ENCODE measurements at places on chromosomes 1 and 21.

DNA sequence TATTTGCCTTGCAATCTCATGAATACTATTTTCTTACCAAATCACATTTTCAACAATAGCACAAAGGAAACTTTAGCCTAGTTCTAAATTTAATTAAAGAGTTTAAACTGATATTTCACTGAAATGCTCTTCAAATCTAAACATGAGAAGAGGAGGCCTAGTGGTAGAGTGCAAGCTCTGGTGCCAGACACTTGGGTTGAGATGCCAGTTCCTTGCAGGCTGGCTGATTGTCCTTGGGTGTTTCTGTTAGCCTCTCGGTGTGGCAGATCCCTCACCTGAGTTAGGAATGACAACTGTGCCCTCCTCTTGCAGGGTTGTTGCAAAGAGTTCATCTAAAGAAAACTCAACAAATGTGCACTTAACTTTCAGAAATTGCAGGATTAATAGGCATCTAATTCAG is 12.5 kb downstream of the ZBTB21 start:
- no peak for DNase-seq

- no peak for DNase-seq
These were observed 88.4 kb downstream of the SDCCAG8 start for GRCh38 chr1:243343970-243344937.

DNA sequence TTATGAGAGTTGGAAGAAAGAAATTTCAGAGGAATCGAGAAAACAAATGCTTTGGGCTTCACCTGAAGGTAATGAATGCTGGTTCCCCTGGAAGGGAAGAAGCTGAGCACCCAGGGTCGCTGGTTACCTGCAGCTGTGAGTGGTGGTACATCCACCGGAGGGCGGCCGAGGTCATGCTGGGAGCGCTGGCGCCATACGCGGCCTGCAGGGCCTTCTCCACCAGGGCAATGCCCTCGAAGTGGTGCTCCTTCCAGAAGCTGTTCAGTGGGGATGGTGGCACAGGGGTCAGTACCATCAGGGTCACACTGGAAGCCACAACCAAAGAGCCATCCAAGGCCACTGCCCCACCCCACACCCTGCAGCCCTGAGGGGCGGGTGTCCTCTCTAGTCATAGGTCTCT is 16.8 kb downstream of the MRTO4 start:
- DNase-seq = no peak

DNA sequence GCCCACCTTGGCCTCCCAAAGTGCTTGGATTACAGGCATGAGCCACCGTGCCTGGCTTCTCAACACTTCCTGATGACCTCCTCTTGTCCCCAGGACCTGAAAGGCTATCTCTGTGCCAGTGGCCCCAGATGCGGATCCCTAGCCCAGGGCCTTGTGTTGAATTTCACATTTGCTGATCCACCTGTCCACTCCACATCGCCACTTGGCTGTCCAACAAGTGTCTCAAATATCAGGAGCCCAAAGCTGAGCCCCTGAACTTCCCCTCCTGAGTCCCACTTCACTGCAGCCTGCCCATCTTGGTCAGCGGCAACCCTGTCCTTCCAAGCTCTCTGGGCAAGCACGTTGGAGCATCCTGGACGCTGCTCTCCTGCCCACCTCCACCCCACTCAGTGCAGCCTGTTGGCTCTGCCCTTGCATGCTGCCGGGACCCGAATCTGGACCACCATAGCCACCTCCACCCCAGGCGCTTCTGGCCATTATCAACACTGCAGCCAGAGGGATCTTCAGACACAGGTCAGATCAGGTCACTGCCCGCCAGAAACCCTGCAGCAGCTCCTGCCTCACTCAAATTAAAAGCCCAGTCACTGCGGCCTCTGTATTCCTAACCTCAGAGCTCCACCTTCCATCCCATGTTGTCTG is 352.5 kb upstream of the VAMP3 start:
- no peak for DNase-seq

DNA sequence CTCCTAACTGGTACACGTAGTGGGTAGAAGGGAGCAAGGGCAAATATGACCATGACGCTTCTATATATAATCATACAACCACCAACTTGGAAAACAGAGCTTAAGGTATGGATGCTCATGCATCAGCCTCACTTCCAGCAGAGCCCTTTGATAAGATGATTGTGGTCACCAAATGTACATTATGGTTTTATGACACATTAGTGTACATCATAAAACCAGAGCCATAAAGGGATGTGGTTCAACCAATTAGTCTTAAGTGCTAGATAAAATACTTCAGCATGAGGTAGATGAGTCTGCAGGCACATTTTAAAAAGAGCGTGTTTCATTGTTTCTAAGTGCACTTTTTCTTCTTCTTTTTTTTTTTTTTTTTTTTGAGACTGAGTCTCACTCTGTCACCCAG is 43.7 kb downstream of the NIBAN1 start:
- DNase-seq = no peak

- DNase-seq = no peak
These were observed 50.0 kb downstream of the TSEN15 start for GRCh38 chr1:184101571-184101970.

DNA sequence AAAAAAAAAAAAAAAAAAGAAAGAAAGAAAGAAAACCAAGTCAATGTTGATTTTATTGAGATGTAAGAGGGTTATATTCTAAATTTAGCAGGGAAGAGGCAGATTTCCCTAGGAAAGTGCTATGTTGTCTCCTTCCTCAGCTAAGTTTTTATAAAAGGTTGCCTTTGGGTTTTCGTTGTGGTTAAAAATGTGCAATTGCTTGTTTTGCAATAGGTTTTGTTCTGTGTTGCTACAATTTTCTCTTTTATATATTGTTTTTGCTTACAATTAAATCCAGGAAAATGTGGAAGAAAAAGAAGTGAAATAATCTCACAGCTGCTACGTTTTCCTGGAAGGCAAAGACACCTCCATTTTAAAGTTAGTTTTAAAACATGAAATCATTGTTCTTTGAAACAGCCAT is 136.7 kb upstream of the C1orf105 start:
- no peak for DNase-seq

DNA sequence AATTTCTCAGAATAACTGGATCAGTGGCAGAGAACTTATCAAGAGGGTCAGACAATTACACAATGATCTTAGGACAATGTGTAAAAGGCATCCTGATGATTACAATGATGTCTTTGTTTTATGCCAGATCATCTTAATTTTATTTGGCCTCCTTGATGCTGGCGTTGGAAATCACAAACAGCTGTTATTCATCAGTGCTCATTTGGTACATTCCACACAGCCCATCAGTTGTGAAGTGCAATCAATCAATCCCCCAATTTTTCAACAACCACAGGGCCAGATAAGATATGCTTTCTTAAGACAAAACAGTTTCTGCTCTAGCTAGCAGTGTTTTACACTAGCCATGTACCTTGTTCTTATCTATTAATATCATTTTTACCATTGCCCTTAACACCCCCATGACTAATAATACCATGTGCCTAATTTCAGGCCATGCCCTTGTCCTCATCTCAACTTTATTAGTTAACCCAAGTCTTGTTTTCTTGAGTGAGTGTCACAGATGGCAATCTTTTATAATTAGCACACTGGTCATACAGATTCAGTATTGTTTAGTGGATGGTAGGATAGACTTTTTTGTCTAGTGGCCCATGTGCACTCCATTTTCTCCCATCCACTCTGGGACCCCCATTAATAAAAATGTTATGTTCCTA is 40.8 kb upstream of the COL24A1 start:
- no peak for DNase-seq

DNA sequence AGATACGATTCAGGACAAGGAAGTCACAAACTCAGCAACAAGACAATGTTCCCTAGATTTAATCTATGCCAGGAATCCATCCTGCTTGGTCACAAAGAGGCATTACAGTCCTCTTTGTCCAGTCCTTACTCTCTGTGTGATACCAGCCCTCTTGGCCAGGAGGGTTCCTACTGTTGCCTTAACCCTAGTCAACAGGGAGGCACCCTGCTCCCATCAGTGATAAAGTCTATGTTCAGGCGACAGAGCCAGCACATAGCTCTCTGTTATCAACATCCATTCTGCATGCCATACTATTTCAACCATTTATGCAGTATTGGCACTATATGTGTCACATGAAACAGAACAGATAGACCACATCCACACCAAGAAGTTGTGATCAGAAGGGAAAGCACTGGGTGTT is 4.4 kb upstream of the NPL start:
- no peak for DNase-seq

- DNase-seq = no peak
These were observed 22.1 kb downstream of the PLEKHA6 start for GRCh38 chr1:204337583-204337982.

DNA sequence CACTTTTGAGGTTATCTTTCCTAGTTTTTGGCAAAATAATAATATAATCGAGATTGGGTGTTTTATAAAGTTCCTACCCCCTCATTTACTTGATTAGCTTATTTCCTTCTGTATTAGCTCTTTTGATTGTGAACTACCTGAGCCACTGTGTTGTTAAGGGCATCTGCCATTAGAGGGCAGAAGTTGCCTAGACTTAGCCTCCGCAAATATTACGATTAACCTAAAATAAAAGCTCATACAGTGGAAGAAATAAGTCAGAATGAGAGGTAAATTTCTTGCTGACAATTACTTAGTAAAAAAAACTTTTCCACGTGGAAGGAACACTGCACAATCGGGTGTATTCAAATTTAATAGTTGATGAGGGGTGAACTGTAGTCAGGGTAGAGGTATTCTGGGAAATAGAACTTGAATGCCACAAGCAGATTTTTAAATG is 2.3 kb downstream of the H3-3A start:
- peak; percentile 19 for DNase-seq

GRCh38 chr1:200739702-200740570 is 1.2 kb downstream of the CAMSAP2 start:
- no peak for DNase-seq

- DNase-seq = no peak
These were observed 35.2 kb downstream of the SCYL3 start for GRCh38 chr1:169858467-169858866.

- DNase-seq = no peak
These were observed 558 bp upstream of the BTG3 start for GRCh38 chr21:17613242-17613676.

DNA sequence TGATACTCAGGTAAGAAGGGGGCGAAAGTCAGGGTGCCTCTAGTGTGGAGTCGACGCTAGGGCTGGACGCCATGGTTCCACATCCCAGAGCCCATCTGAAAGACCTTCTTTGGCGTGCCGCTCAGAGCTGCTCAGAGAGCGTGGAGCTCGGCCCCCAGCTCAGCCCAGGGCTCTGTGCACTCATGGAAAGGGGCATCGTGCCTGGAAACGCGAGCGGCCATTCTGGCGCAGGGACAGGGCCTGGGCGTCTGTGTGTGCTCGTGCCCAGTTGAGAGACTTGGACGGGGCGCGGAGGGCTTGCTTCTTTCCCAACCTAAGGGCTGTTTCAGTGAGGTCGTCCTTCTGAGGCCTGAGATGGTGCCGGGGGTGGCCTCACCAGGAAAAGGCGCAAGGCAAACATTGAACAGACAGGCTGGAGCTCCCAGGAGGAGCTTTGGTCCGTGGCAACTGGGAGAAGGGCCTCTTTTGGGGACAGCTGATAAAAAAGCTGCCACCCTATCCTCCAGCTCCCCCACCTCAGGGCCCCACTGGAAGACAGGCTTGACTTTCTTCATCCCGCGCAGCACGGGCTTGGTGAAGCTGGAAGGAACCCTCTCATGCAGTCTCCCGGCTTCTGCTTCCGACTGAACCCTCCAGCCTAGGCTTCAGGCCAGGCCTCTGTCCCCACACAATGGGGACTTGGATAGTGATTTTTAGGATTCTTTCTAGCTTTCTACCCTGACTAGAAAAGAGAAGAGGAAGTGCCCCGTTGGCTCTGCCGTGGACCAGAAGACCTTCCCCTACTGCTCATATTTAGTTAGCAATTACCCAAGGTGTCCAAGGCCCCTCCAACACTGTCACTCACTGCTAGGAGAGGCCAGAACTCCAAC is 77.1 kb downstream of the CD58 start:
- no peak for DNase-seq

- no peak for DNase-seq
These were observed 1.2 kb upstream of the TMPRSS3 start for GRCh38 chr21:42396799-42397745.

DNA sequence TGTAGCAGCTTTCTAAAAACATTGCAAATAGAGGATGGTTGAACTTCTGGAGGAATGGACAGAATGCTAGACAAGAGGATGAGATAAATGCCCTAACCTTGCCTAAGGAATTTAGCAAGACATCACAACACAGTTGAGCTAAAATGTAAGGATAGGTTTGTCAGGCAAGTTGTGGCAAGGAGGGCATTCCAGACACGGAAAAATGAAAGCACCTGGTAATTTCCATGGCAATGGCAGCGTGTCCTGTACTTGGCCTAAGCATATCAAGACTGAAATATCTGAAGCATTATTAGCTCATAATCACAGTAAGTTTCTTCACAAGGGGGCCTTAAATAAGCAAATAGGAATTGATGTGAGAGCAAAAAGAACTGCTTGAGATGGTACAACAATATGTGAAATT is 105.1 kb upstream of the USP25 start:
- no peak for DNase-seq

DNA sequence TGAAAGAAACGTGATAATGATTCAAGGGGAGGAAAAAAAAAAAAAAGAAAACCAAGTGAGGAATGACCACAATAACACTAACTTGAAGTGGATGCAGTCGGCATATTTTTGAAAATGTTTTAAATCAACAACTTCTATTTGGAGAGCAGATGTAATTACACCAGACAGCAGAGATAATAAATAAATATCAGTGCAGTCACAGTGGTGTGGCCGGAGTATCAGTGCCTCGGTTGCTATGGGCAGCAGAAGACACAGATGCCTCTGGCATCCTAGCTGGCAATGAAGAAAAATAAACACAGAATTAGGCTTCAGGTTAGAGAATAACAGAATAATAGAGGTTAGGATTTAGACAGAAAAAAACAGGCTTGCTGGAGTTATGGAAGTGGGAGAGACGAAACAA is 888.3 kb downstream of the LTN1 start:
- DNase-seq = no peak

GRCh38 chr1:7684132-7684531 is 87.0 kb upstream of the VAMP3 start:
- DNase-seq = no peak

- no peak for DNase-seq
These were observed 9.6 kb upstream of the NVL start for GRCh38 chr1:224339442-224340033.

DNA sequence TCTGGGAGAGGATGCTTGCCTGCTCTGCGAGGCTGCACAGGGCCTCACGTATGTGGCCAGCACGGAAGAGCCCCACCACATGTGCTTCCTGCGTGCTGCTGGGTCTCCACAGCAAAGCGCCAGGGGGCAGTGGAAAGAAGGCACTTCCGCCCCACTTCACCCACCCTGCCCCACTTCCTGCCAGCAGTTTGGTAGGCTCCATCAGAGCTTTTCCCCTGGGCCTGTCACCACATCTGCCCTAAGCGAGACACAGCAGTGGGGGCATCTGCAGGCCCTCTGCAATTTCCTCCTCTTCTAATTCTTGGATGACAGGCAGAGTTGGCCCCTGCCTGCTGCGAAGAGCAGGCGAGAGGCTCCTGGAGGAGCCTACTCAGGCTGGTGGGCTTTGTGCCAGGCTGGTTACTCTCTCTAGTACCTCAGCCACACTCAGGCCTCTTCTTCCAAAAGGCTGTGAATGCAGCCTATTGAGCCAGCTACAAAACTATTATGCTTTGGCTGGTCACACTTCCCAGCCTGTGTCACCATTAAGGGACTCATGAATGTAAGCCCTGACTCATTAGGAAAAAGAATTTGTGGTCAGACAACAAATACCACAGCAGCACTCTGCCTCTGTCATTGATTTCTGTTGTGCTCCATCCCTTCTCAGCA is 25.0 kb downstream of the CD244 start:
- DNase-seq = no peak

Measured in HS-27A (cell line).